Thyroid gland (tissue), 4 donors: ENCODE measurements at places on chromosomes 6 and 20.

GRCh38 chr20:52103913-52104545 is 87.5 kb downstream of the ZFP64 start:
- no peaks in the 10 kb centered on the region for H3K36me3 ChIP-seq
- H3K4me3 ChIP-seq = no peak overlapping the region
- H3K27ac ChIP-seq = no peak overlapping the region
- peaks cover 4% of the 10 kb centered on the region for H3K27me3 ChIP-seq
- H3K4me1 ChIP-seq = peaks cover 32% of the 10 kb centered on the region

DNA sequence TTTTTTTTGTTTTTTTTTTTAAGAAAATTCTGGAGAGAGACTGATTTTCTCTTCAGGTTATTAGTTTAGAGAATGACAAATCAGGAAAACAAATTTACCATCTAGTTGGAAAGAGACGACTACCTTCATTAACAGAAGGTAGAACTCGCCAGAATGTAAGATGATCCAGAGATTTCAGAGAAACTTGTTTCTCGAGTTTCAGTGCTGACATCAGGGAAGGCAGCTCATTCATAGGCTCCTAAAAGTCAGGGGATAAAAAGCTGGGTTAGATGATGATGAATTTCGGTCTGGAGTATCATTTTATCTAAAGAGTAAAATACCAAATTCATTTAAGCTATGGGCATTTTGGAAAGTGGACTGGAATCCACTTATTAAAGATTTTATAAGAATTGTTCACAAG is 27.9 kb downstream of the ZNF334 start:
- H3K27ac ChIP-seq = no peak overlapping the region
- no peaks in the 10 kb centered on the region for H3K36me3 ChIP-seq
- no peaks in the 10 kb centered on the region for H3K4me1 ChIP-seq
- H3K4me3 ChIP-seq = no peak overlapping the region

- no peaks in the 10 kb centered on the region for H3K27me3 ChIP-seq
- DNase-seq = no peak
- no peak overlapping the region for H3K4me3 ChIP-seq
- H3K36me3 ChIP-seq = no peaks in the 10 kb centered on the region
- no peak overlapping the region for H3K27ac ChIP-seq
- no peaks in the 10 kb centered on the region for H3K4me1 ChIP-seq
Measured at GRCh38 chr6:113447088-113447831, 409.9 kb upstream of the MARCKS start.

DNA sequence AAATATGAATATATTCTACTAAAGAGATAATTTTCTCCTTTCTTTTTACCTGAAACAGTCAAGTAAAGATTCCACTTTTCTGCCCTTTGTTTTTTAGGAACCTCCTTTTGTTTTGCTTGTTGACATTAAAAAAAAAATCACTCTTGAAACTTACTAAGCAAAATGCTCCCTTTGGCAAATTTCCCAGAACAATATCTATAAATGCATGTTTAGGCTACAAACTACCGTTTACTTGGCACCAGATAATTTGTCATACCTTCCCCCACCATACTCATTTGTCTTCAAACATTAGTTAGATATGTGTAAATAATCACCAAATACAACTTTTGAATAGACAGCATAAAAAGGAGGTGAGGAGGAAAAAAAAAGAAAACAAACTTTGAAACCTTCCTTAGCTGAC is 604.7 kb downstream of the RFPL4B start:
- H3K36me3 ChIP-seq = no peaks in the 10 kb centered on the region
- no peak overlapping the region for H3K27ac ChIP-seq
- no peak for DNase-seq
- H3K4me1 ChIP-seq = no peaks in the 10 kb centered on the region
- H3K27me3 ChIP-seq = no peaks in the 10 kb centered on the region

- H3K27me3 ChIP-seq = no peaks in the 10 kb centered on the region
- H3K36me3 ChIP-seq = no peaks in the 10 kb centered on the region
- H3K4me3 ChIP-seq = no peak overlapping the region
- no peak overlapping the region for H3K27ac ChIP-seq
- no peak for DNase-seq
- no peaks in the 10 kb centered on the region for H3K4me1 ChIP-seq
Measured at GRCh38 chr6:54695815-54696214, 150.8 kb upstream of the FAM83B start.

DNA sequence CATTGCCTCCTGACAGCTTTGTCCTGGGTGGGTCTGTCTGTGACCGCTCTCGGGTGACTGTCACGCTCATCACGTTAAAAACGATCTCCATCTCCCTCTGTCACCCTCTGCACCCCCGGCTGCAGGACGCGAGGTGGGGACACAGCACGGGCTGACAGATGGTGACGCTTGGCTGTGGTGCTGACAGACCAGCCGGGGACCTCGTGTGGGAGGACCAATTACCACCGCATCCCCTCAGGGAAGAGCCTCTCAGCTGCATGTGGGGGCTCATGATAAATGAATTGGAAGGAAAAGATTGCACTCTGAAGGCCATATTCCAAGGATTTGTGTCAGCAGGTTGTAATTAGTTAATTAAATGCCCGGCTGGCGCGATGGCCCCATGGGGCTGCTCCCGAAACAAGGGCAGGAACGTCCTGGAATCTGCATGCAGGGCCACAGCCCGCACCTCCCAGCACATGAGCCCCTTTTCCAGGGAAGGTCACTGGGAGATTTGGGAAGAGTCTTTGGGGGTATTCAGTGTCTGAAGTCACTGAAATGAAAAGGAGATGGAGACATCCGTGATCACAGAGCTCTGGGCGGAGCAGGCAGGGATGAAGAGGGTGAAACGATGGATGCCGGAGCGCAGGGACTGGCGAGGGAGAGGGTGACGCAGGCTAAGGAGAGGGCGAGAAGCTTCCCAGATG is 87.1 kb downstream of the ERMARD start:
- no peaks in the 10 kb centered on the region for H3K36me3 ChIP-seq
- no peak overlapping the region for H3K4me3 ChIP-seq
- no peaks in the 10 kb centered on the region for H3K4me1 ChIP-seq
